ENCODE measurements at places on chromosomes 7 and 10.
A peak's percentile ranks its signal among the peaks of the same experiment; 100 is the strongest.

- DNase-seq = no peak
These were observed 11.9 kb downstream of the SFRP5 start for GRCh38 chr10:97759946-97760345.

DNA sequence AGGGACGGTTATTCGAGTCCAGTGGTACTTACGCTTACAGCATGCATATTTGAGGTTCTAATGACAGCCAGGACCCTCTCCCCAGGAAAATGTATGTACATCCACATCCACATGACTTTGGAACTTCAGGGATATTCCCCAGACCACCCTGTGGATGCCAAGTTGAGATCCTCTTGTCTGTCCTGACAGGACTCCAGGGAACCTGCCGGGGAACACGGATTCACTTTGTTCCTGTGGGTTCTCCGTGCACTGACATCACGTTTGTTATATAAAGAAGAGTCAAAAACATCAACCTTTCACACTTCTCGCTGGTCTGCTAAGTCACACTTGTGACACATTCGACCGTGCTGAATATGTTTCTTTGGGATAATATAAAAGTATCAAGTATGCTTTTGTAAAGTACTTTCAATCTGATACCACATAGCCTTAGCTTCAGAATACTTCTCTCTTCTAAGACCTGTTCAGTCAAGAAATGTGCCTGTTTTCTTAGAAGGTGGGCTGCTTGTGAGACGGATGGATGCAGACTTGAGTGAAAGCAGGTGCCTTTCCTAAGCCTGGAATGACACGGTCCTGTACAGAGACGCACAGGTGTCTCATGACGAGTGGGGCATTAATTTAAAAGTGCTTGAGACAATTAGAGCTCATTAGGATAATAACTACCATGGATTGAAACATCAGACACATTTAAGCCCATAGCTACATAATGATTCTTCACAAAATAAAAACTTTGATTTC is 38.7 kb downstream of the CALML5 start:
- no peak for DNase-seq

DNA sequence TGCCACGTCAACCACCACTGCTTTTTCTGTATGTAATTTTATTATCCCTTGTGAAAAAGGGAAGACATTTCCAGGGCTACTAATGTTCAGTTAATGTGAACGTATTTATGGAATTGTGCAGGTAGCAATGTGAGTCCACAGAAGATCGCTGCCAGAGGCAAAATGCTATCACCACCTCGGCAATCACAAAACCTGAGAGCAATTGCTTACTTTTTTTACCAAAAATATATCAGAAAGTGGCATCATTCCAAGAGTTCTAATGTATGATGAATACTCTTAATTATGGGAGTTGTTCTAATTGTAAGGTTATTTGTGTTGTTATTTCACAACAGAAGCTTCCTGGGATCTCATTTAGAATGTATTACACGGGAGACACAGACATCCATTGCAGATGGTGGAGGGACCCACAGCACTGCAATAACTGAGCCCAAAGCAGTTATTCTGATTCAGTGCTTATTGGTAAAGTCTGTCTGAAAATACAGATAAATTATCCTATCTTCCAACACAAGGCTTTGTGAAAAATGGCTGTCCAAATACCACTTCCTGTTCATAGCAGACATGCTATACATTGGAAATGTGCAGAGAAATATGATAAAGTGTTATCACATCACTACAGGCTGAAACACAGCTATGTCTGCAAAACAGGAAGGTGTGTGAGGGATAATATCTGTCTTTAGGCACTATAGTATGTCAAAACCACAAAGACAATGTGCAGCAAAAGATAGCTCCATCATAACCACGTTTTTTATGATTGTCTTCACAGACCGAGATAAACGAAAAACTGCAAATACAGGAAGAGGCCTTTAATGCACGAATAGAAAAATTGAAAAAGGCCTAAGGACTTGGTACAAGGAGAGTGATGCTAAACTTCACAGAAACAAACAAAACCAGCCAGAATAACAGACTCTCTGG is 102.7 kb downstream of the CABCOCO1 start:
- peak; percentile 99 for DNase-seq

- DNase-seq = no peak
These were observed 59.9 kb downstream of the KIAA1549 start for GRCh38 chr7:138921277-138921676.

DNA sequence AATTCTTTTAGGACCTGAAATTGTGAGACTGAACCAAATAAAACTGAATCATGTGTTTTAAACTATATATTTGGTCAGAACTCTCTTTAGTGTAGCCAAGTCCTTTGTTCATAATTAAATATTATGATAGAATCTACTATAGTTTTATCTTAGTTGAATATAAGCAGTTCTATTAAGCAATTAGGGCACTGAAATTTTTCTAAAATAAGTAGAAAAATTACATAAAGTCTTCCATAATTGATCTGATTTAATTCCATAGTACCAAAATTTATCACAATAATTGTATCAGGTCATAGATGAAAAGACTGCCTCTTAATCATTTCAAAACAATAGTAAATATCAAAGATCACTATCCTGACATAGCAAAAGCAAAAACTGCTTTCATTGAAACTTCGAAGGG is 90.1 kb upstream of the BET1 start:
- DNase-seq = no peak

DNA sequence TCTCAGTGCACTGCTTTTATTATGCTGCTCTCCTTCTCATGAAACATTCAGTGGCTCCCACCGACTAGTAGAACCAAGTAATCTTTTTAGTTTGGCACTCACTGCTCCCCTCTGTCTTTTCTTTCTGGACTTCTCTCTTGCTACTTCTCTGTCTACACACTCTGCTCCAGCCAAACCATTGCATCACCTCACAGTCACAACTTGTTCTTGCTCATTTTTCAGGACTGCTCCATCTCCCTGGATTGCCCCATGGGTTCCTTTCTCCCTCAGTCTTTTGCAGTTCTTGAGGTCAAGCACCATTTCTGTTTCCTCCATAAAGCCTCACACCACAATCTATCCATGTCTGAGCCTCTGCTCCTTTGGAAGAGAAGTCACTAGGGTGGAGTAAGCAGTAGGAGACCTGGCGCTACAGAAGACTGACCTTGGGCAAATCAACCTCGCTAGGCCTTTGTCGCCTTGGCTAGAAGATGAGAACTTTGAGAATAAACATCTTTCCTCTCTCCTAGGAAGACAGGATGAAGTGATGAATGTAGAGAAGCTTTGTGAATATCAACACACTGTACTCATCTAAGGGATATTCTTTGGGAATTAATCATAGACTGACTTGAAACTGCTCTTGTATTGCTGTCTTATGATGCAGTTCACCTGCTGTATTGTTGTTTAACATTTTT is 186.2 kb downstream of the LRMDA start:
- DNase-seq = no peak

- peak; percentile 77 for DNase-seq
These were observed 11.0 kb downstream of the RASGEF1A start for GRCh38 chr10:43255634-43256431.

DNA sequence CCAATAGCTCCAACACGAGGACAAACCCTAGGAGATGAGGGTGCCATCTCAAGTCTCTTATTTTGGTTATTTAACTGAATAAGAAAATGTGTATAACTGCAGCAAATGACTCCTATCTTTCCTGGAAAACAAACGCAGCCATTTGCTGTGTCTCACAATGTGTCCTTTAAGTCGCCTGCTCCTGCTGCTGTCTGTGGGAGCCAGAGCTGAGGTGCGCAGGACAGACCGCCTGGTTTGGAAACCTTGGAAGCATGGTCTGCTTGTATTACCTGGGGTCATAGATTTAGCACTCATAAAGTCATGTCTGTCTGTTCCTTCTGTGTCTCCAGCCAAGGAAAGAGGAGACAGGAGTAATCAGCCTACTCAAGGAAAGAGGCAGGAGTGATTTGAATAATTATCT is 760.2 kb downstream of the GRID1 start:
- DNase-seq = no peak

DNA sequence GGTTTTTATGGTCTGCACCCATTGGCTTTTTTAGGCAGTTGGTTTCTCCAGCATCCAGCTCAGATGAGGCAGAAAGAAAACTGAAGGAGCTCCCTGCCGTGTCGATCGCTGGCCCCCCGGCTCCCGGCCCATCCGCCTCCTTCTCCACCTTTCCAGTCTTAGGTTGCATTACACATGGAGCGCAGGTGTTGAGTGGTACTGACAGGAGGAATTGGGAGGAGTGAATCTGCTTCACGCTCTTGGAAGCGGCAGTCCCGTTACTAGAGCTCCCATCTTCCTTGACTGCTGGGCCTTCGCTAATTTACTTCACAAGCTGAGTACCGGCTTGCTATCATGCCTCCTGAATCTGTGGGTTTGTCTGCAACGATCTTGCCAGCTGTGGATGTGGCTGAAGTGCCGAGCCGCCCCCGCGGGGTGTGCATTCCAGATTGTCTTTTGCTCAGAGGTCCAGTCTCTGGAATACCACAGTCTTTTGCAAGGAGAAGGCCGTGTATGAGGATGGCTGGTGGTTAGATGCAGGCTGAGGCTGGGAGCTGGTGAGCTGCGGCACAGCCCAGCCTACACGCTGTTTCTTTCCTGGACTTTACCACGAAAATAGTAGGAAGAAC is 17.1 kb downstream of the IQCE start:
- DNase-seq = peak; percentile 26

DNA sequence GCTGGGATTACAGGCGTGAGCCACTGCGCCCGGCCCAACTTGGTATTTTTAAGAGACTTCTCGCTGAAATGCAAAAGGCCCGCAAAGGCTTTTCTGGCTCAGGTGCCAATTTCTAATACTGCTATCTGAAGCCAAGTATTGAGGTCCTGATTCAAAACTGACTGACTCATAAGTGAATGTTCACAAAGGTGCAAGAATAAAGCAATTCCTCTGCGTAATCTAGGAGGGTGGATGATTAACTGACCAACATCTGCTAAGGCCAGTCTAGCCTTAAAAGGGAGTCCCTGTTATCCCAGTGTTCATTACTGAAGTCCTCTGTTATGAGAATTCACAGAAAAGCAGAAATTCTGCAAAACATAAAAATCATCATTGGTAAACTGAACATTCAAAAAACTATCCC is 111.4 kb downstream of the SRPK2 start:
- DNase-seq = no peak

DNA sequence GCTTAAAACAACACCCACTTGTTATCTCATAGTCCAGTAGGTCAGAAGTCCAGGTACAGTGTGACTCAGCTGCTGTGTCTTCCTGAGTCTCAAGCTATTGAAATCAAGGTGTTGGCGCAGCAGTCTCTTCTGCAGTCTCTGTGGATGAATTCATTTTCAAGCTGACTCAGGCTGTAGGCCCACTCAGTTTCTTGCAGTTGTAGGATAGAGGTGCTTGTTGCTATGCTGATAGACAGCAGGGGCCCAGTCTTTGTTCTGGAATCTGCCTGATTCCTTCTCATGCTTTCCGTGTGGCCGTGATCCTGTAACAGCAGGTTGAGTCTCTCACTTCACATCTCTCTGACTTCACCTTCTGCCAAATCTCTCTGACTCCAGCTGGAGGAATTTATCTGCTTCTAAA is 400.4 kb upstream of the POM121L12 start:
- DNase-seq = no peak

DNA sequence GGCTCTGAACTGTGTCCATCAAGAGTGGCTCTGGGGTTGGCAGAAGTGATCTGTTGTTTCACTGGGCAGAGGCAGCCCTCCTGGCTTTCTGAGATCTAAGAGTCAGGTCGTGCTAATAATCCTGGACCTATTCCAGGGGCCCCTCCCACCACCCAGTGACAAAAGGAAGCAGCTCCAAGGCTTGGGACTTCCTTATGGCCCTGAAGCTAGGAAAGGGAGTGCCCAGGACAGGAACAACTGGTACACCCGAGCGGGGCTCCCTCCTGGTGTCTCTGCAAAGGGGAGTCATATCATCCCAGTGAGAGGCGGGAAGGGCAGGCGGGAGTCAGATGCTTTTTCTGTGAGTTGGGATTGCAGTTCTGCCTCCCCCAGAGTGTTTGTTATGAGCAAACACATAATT is 32.3 kb downstream of the RPS24 start:
- DNase-seq = no peak

Data from hematopoietic multipotent progenitor cell treated with erythropoietin and hydrocortisone succinate and interleukin-3 and kit ligand, for 4 days (in vitro differentiated cells).